Astrocyte (in vitro differentiated cells and primary cell): ENCODE measurements at places on chromosomes 6 and 20. TPM values are rescaled to one million over a fixed set of nuclear protein-coding genes. Genes with fewer than 3 reads are reported as not detected.

ETV7 gene
- total RNA-seq = 1.9 and 2.4 TPM in 2 replicates

- peak; percentile 72 for DNase-seq
Measured at GRCh38 chr6:145147981-145148749, 587.2 kb downstream of the EPM2A start.

GRCh38 chr6:13517116-13517515 is 29.7 kb upstream of the GFOD1 start:
- DNase-seq = peak; percentile 13

BEND3 gene
- 3.7 and 4.4 TPM in 2 replicates for total RNA-seq

GRCh38 chr6:157505912-157506491 is 125.0 kb downstream of the ZDHHC14 start:
- DNase-seq = no peak

DNA sequence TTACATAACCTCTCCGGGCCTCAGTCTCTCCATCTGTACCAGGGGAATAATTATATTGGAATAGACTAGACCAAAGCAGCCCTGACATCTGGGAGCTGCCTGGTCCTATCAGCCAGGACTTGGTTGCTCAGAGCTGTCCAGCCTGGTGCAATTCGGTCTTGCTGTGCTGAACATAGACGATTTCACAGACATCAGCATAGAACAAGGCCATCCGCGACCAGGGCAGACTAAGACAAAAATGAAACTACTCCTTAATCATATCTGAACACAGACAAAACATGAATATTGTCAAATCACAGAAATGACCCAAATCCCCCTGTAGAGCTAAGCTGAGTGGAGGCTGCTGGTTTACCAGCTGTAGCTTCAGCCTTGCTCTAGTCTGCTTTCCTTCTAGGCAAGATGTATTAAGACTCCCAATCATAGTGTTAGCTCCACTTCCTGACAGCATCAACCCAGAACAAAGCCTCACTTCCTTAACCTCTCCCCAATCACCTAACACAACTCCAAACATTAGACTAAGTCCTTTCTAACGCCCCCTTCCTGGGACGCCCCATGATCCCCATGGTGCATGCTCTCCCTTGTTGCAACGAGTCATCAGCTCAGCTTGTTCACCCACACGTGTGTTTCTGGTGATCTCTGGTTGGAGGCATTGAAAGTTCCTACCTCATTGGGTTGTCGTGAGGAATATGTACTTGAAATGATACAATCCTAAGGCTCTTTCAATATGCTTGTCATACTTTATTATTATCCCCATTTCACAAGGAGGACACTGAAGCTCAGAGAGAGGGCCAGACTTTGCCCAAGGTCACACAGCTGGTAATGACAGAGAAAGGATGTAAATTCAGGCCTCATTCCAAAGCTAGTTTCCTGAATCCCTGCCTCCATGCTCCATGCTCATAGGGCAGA is 3.5 kb upstream of the MAPK13 start:
- DNase-seq = peak; percentile 25

DNA sequence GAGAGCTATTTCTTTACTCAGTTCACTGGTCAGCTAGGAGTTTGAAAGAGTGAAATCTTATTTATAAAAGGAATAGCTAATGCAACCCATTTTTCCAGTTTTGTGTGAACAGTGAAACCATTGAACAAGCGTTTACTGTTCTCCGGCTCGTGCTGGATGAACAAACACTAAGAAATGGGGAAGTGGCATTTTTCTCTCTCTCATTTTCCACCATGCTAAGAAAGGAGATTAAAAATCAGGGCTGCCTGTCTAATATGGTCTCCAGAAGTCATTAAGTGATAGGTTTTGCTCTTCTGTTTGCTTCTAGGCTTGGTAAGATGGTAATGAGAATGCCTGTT is 774 bp upstream of the SFT2D1 start:
- DNase-seq = no peak

SCUBE3 gene
- 8.5 and 10.1 TPM in 2 replicates for total RNA-seq

GRCh38 chr20:7375905-7376304 is 564.4 kb downstream of the HAO1 start:
- no peak for DNase-seq

- DNase-seq = no peak
Measured at GRCh38 chr20:46644160-46644559, 7.1 kb downstream of the SLC13A3 start.

DNA sequence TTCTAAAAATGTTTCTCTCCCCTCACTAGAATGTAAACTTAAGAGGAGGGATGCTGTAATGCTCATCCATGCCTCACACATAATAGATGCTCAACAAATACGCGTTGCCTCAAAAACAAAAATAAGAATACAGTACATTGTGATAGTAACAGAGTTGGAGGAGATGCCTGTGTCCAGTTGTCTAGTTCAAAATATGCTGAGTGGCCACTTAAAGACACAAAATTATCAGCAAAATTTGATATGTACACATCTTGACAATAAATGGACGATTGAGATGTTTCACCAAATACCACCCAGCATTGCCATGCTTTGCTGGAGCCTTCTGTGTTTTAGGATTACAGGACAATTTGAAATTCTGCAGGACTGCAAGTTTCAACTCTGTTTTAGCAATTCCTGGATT is 7.6 kb upstream of the EXOC2 start:
- no peak for DNase-seq

DNA sequence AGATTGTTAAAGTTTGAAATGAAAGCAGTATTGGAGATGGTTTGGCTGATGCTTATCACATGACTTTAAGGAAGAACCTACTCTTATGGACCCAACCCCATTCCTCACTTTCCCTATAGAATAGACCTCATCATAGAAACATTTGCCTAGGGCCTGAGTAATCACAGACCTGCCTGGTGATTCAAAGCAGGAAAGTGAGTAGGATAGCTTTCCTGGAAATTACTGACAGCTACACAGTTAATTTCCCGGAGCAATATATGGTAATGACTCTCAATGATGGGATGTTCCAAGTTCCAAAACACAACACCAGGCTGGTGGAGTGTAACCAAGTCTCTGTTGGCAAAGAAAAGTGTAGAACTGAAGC is 233.8 kb downstream of the SIM1 start:
- DNase-seq = peak; percentile 42

RAB44 gene
- 0.14 and 0.16 TPM in 2 replicates for total RNA-seq

DNA sequence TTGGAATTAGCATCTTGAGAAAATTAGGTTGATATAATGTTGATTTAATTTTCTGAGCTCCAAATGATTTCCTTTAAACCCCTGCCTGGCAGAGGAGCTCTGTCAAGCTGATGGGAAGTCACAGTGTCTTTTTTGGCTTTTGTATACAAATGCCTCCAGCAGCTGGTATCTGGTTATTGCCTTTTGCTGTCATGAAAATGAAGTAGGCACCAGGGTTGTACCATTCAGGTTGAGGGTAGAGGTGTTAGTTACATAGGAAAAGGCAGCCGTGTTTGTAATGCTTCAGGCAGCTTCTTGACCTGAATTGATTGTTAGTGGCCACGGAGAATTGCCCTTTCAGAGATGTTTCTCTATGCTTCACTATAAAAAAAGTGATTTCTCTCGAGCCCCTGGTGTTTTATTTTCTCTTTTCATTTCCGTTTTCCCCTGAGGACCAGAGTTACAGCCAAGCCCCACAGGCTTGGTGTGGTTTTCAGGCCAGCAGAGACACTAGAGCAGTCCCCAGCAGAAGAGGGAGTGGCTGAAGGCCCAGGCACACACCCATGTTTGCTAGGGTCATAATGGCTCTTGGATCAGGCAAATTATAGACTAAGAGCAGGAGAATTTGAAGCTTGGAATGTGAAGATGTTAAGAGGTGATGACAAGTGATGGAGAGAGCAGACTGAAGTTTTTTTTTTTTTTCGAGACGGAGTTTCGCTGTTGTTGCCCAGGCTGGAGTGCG is 21.6 kb downstream of the CMTR1 start:
- DNase-seq = no peak

FOXA2 gene
- not detected in 2 replicates for total RNA-seq

GRCh38 chr6:57256541-57256940 is 34.4 kb upstream of the RAB23 start:
- peak; percentile 50 for DNase-seq

DNA sequence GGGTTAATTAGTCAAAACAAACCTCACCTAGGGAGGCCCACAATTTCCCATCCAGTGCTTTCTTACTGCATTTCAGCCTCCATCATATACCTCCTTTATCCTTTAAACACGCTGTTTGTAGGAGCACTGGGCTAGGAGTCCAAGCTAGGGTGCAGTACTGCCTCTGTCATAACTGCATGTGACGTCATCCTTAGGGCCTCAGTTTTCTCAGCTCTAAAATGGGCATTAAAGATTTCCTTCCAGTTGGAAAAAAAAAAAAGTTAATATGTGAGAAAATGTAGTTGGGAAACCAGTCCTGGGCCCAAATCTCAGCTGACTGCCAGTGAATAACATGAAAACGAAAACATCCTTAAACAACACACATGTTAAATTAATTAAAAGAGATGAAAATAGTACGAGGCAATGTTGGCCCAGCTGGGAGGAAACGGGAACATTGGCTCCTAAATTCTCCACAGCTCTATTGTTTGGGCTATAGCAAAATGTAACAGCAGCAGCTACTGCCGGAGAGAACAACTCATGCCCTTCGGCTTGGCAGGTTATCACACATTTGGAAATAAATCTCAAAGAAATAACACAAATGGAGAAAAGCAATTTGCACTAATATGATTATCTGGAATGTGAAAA is 79.9 kb upstream of the CCDC167 start:
- no peak for DNase-seq

DNA sequence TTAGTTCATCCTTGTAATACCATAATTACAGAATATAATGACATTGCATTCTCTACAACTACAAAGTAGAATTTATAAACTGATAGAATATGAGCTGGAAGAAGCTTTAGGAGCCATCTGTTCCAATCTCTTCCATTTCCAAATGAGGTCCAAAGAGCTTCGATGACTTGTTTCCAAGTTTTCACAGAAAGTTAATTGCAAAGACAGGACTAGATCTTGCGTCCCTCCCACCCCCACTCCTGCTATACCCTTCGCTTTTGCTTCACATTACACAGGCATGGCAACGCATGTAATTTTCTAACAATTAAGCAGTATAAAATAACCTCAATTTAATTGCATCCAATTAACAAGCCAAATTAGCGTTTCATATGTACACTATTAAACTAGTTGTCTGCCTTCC is 7.0 kb downstream of the HIVEP2 start:
- DNase-seq = no peak

KCNK15 gene
- 0.14 and 0.17 TPM in 2 replicates for total RNA-seq

- peak; percentile 87 for DNase-seq
Measured at GRCh38 chr6:122696853-122697252, 82.7 kb upstream of the FABP7 start.

ZNF334 gene
- total RNA-seq = 8.5 and 9.3 TPM in 2 replicates

DPPA5 gene
- not detected in 2 replicates for total RNA-seq

DNA sequence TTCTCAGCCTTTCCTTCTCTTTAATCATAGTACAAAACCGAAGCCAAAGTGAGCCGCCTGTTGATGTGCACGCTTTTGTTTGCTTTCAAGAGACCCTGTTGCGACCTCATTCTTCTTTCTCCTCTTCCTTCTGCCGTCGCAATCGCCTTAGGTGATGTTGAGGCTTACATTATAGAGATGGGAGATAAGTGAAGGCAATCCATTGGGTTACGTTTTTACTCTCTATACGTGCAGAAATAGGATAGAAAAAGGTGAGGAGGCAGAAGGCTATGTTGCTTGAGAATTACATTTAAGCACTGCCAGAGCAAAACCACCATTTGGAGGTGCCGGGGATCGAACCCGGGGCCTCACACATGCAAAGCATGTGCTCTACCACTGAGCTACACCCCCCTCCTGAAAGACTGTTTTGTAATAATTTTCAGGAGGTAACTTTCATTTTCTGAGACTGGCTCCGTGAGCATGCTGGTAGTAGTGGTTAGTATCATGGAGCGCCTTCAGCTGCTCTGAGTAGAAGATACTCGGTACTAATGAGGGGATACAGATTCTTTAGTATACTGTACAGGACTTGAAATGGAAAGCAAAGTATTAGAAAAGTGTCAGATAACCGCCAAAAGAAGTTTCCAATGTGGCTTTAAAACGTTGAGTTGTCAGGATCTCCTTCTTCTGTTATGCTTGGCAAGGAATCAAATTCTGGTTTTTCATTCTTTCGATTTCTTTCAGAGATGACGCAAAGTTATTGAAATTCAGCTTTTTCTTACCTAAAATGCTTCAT is 165.6 kb downstream of the TRIM27 start:
- DNase-seq = peak; percentile 22

GRCh38 chr20:6055161-6055783 is 1.4 kb upstream of the LRRN4 start:
- DNase-seq = no peak

MAP7 gene
- 2.8 and 3.3 TPM in 2 replicates for total RNA-seq

DNA sequence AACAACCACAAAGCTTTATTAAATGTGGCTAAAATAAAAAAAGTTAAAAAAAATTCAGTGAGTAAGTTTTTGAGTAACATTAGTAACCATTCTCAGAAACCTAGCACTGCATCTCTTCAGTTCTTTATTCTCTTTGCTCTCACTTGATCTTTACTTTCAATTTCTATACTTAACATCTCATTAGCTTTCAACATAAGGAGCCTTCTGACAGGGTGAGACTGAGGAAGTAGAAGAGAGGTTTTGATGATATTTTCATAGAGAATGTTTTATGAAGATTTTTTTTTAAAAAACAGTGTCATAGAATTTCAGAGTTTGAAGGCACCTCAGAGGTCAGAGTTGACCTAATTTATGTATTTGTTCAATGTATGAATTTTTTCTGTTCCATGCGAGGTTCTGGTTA is 60.8 kb downstream of the FAM83B start:
- no peak for DNase-seq

DNA sequence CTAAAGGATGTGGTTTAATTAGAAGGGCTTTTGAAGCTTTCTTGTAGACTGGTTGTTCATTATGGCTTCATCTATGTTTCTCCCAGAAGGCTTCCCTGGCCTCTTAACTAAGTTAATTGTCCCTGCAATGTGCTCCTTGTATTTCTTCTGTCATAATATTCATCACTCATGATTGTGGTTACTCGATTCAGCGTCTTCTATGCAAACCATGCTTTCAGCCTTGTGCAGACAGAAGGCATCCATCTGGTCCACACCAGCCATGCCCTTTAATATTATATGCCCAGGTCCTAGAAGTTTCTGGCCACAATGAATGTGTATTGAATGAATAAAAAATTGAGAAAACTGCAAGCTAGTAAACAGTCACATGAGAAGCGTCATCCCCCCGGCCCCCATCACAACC is 163.2 kb downstream of the KHDC1L start:
- DNase-seq = peak; percentile 49

PROKR2 gene
- total RNA-seq = not detected in 2 replicates

DNA sequence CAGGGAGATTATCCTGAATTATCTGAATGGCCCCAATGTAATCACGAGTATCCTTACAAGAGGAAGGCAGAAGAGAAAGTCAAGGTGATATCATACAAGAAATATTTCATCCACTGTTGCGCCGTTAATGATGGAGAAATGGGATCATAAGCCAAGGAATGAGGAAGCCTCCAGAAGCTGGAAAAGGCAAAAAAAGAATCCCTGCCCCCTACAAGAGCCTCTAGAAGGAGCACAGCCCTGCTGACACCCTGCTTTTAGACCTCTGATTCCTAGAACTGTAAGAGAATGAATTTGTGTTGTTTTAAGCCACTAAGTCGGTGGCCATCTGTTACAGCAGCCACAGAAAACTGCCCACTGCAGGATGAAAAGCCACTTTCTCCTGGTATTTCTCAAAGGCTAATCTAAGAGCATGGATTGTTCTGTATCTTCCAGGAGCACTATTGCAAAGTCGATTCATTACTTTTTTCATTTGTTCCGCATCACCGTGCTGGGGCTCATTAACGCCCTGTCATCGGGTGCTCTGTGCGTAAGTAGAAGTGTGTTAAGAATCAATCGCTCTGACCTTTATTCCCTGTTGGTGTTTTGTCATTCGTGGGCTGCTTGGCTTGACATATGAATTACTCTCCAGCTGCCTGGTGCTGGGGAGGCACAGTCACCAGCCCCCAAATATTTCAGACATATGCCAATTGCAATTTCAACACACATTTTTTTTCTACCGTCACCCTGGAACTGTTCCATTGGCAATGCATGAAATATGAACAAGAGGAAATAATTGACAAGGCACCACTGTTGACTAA is 117.0 kb downstream of the PCSK2 start:
- DNase-seq = peak; percentile 1
